Stimulated activated CD8-positive, alpha-beta memory T cell treated with anti-CD3 and anti-CD28 coated beads, Interleukin-4, amount 100 ng/mL, for 48 hours (primary cell): ENCODE measurements at places on chromosomes 7 and 10.

- no peak for DNase-seq
Measured at GRCh38 chr7:9711259-9711918, 1262.3 kb upstream of the PHF14 start.

DNA sequence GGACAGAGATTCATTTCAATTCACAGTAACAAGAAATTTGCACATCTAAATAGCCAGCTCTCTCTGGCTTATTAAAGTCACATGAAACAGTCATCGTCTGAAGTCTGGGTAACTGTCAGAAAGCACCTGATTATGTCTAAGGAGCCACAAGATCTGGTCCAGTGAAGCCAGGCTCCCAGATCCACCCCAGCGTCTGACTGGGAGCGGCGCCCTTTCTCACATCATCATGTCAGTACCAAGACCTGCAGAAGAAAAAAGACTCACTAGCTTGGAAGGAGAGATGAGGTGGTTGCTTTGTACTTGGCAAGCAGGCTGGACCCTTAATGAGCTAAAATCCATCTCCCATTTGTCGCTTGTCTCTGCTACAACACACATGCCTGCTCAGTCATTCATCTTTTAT is 58.4 kb downstream of the VOPP1 start:
- no peak for DNase-seq

GRCh38 chr7:22555476-22555875 is 55.5 kb upstream of the STEAP1B start:
- DNase-seq = no peak

DNA sequence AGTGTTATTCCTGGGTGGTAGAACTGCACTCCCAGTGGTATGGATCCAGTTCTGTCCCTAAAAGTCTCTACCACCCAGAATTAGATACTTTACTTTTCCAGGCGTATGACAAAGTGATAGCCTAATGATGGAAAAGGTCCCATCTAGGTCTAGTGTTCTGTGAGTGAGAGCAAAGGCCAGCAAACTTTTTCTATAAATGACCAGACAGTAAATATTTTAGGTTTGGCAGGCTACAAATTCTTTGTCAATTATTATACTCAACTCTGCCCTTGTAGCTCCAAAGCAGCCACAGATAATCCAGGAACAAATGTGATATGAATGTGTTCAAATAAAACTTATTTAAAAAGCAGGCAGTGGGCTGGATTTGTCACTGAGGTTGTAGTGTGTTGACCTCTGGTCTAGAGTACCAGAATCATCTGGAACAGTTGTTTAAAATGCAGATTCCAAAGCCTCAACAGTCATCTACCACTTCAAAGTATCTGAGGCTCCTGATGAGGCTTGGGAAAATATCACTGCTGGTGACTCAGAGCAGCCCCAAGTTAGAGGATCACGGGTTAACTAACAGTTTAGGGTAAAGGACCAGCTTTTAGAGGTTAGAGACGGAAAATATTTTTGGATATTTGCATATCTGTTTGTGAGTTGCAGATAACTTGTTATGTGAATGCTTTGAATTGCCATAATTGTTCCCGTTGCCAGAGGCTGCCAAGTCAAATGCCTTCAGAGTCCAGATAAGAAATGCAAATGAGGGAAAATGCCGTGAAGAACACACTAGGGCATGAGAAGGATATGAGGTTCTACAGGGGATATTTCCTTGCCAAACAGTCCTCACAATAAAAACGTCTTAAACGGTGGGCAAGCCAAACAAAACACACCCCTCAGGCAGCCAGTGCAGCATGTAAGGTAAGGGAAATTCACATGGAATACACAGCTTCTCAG is 19.4 kb downstream of the NRAP start:
- no peak for DNase-seq

- DNase-seq = no peak
Measured at GRCh38 chr7:132206594-132206993, 369.7 kb downstream of the PLXNA4 start.
